Globus pallidus (tissue), 1 donor: ENCODE measurements at places on chromosomes 16 and 17.

GRCh38 chr17:27976331-27976730, 66.1 kb upstream of the NLK start:
- no peak for DNase-seq

DNA sequence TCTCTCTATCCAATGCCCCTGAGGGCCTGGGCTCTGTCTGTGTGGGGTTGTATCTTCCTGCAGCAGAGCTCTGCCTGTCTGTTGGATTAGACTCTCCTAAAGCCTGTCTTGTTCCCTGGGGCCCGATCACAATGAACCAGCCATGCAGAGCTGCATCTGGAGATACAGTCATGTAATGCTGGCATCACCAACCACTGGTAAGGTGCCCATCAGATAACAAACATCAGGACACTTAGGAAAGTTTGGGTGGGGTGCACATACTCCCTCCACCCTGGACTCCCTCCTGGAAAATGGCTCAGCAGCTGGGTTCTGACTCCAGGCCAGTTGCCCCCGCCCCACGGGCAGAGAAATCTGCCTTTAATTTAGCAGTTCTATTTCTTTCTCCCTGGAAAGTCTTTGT, 61.3 kb upstream of the BRD7 start:
- no peak for DNase-seq

DNA sequence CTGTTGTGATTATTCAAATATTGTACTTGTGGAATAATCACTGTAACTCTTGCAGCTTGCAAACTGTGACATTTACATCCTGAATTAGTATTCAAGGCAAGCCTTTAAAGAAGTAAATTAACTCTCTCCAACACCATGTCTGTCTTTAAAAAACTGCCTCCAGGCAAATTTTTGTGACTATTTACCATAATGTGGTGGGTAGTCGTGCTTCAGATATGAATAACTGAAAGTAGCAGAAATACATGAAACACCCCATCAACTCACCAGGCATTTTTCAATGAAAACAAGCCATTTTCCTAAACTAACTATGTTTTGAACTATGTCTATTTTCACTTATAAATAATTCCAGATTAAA, 217.4 kb upstream of the PSMD7 start:
- no peak for DNase-seq

- no peak for DNase-seq
Measured at GRCh38 chr16:66834746-66835145, 4.0 kb upstream of the NAE1 start.

- no peak for DNase-seq
Measured at GRCh38 chr17:64348666-64349065, 42.0 kb downstream of the PECAM1 start.

GRCh38 chr17:12388226-12388625, 277.5 kb upstream of the MYOCD start:
- DNase-seq: no peak

DNA sequence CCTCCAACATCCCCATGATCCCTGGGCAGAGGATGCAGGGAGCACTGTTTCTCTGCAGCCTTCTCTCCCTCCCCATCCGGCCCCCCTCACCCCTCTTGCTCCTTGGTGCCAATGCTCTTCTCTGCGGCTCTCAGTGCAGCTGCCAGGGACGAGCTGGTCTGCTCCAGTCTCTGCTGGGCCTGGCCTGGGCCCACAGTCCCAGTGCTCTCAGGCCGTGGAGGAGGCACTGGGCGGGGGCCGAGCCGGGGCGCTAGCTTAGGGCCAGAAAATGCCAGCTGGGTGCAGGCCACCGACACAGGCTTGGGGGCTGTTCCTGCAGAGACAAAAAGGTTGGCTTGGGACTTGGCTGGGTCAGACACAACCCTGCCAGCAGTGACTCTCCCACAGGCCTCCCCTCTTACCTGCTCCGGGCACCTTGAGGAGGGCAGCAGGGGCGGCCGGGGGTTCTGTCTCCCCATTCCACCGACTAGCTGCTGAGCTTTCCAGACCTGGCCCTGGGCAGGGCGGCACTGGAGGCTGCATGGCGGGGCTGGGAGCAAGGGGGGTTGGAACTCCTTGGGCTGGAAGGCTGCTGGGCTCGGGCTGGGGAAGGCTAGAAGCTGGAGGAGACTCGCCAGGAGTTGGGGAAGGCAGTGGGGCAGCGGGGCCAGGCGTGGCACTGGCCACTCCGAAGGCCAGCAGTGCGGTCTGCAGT, 13.8 kb downstream of the CASKIN2 start:
- DNase-seq: peak; percentile 93

DNA sequence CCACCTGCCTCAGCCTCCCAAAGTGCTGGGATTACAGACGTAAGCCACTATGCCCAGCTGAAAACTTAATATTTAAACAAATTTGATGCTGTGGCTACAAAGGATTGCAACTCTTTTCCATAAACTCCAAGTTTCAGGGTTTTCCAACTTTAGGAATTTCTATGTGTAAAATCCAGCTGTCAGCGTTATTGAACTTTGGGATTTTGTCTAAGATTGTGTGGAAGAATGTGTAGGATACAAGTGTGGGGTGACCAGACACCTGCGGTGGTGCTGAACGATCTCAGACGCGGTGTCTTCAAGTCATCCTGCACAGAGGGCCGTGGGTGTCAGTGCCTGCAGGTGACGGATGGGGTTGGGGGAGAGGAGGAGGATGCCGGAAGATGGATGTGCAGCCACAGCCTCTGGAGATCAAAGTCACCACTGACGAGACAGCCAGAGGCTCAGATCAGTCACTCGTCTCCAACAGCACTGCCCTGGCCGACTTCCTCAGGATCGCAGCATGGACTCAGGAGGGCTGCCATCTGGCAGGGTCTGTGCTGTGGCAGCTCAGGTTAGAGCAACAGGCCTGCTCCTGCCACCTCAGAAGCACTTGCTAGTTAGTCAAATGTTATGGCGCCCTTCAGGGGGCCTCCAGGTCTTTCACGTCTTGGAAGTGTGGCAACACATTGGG, 13.0 kb downstream of the ACSF3 start:
- DNase-seq: no peak

GRCh38 chr17:50308666-50309065, 34.4 kb downstream of the TMEM92 start:
- no peak for DNase-seq

- no peak for DNase-seq
Measured at GRCh38 chr16:68749432-68749831, 12.3 kb downstream of the CDH1 start.

DNA sequence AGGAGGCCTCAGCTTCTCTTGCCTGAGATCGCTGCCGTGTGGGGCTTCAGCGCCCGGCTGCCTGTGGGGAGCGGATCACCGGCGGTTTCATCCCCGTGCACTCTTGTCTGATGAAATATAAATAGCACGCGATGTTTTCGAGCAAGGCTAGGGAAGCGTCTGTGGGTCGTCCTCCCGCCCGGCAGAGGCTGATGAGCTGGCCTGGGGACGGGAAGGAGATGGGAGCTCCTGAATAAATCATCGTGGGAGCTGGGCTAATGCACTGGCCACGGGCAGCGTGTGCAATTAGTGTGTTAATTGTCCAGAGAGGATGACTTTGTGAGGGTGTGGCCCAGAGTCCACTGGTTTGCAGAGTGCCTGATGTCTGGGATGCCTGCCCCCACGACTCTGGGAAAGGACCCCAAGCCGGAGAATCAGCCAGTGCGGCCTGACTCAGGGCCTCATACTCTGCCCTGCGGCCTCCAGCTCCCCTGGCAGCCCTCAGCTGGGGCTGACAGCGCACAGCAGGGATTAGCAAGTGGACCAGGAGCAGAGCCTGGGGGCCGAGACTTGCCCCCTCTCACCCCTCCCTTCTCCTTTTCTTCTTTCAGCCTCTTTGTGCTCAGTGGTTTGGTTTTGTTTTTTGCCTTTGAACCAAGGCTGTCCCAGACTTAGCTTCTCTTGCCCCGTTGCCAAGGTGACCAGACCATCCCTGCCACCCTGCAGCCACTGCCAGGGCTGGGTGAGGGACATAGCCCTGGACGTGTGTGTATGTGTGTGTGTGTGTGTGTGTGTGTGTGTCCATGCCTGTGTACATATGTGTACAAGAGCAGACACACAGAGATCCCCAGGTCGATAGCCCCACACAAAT, 21.4 kb downstream of the KCNJ12 start:
- no peak for DNase-seq
